Activated naive CD8-positive, alpha-beta T cell treated with anti-CD3 and anti-CD28 coated beads for 36 hours (primary cell): ENCODE measurements at places on chromosomes 16 and 17. TPM values are rescaled to one million over a fixed set of nuclear protein-coding genes. Genes with fewer than 3 reads are reported as not detected.

The ITGA2B gene
- total RNA-seq, result 0.62 TPM

The USP7 gene
- total RNA-seq, result 175 TPM

The EPN3 gene
- not detected for total RNA-seq

The RRAD gene
- 0.33 TPM for total RNA-seq

The TNFSF13 gene
- 7.3 TPM for total RNA-seq
